Thymus (tissue), 14 donors: ENCODE measurements at places on chromosomes 13 and 19.
A peak's percentile ranks its signal among the peaks of the same experiment; 100 is the strongest.

DNA sequence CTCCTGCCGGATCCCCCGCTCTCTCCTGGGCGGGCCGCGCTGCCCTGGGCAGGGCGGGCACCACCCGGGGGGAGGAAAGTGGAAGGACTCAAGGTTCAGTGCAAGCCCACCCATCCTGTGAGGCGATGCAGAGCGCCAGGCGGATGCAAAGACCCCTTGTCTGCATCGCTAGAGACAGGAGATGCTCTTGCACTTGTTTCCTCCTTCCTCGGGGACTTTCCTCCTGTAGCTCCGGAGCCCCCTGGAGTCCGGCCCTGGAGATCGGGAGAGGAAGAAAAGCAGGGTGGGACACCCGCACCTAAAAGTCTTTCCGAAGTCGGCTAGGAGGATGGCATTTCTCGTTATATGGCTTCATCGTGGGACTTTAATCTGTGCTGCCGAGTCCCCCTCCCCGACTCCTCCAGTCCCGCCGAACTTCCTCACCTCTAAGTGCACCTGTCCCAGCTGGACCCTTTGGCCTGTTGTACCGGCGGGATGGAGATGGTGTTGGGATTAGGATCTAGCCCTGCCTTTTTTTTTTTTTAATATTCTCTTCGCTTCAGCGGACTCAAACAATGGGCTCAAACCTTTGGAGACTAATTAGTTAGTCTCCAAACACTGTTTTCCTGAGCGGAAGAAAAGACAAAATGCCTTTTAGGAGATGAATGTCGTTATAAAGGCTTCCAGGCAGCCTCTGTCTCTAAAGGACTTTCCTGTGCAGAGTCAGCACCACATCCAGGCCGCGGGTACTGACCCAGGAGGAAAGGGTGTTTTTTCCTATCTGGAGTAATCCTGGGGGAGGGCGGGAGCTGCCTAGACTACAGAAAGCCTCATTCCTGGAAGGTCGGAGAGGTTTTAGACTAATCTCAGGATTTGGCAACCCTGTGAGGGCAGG lies 725 bp downstream of the FAM124A start:
- peaks cover 77% of the 10 kb centered on the region for H3K27me3 ChIP-seq
- H3K36me3 ChIP-seq = no peaks in the 10 kb centered on the region
- peaks cover 14% of the 10 kb centered on the region for H3K4me1 ChIP-seq

DNA sequence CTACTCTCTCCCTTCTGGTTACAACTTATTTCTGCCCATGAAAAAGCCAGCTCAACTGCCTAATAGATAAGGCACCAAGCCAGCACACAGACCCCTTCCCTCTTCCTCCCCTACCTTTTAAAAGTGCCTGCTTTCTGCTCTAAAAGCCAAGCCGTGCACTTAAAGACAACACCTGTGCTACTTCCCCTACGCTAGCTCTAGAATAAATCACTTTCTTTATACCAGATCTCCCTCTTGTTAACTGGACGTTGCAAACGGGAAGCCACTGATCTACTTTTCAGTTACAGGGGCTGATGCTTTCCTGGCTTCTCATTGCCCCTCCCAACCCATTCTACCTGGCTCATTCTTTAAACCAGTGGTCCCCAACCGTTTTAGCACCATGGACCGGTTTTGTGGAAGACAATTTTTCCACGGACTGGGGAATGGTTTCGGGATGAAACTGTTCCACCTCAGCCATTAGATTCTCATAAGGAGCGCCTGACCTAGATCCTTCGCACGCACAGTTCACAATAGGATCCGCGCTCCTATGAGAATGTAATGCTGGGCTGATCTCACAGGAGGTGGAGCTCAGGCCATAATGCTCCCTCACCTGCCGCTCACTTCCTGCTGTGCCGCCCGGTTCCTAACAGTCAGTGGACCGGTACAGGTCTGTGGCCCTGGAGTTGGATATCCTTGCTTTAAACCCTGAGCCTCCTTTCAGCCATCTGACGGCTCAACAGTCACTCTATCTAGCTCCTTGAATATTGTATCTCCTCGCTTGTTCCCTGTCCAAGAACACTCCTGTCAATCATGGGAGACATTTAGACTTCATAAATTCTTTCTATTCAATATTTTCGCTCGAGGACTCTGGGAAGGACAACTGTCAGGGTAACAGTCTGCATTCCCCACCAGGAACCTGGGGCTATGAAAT lies 841 bp upstream of the ZNF223 start:
- H3K27ac ChIP-seq = no peak overlapping the region
- H3K4me3 ChIP-seq = peak overlapping the region; percentile 58
- no peaks in the 10 kb centered on the region for H3K27me3 ChIP-seq
- no peaks in the 10 kb centered on the region for H3K4me1 ChIP-seq
- no peak for DNase-seq

GRCh38 chr13:98722958-98723357 lies 29.5 kb downstream of the SLC15A1 start:
- H3K27ac ChIP-seq = no peak overlapping the region
- no peak for DNase-seq
- no peaks in the 10 kb centered on the region for H3K4me1 ChIP-seq
- H3K27me3 ChIP-seq = no peaks in the 10 kb centered on the region
- no peak overlapping the region for H3K4me3 ChIP-seq

GRCh38 chr13:30082391-30082790 lies 225.0 kb downstream of the KATNAL1 start:
- no peaks in the 10 kb centered on the region for H3K36me3 ChIP-seq
- H3K4me3 ChIP-seq = no peak overlapping the region
- H3K27ac ChIP-seq = no peak overlapping the region
- DNase-seq = no peak
- H3K4me1 ChIP-seq = no peaks in the 10 kb centered on the region

- peaks cover 58% of the 10 kb centered on the region for H3K36me3 ChIP-seq
- no peak for DNase-seq
Observed at GRCh38 chr19:19645233-19645870, 1.9 kb upstream of the GMIP start.

DNA sequence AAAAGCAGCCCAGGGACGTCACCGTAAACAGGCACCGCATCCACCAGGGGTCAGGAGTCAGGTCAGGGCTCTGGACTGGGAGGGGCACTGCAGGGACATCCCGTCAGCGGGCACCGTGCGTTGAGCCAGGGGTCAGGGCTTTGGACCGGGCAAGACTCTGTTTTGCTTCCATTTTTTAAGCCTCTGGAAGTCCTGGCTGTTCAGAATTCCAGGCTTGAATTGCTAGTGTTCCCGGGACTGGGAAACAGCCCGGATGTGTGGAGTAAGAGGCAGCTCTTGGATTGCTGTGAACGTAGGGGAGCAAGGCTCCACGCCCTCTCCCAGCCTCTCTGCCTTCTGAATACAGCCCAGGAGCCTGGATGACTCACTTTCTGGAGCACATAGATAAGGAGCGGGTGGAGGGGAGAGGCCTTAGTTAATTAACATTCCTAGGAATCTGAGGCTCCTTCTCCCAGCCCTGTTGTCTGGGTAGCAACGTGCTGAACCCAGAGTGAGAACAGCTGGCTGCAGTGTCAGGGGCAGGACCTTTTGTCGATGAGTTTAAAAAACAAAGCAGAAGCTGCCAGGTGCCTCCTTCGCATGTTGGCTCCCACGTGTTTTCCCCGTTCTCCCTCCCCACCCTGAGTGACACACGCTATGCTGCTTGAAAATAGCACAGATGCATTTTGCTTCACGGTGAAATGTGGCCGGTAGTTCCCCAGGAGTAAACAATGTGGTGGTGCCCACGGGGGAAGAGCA lies 21.9 kb downstream of the ATP11A start:
- H3K27me3 ChIP-seq = no peaks in the 10 kb centered on the region
- H3K4me1 ChIP-seq = peaks cover 11% of the 10 kb centered on the region
- H3K4me3 ChIP-seq = no peak overlapping the region
- peak overlapping the region; percentile 80 for H3K27ac ChIP-seq
- peak; percentile 76 for DNase-seq

DNA sequence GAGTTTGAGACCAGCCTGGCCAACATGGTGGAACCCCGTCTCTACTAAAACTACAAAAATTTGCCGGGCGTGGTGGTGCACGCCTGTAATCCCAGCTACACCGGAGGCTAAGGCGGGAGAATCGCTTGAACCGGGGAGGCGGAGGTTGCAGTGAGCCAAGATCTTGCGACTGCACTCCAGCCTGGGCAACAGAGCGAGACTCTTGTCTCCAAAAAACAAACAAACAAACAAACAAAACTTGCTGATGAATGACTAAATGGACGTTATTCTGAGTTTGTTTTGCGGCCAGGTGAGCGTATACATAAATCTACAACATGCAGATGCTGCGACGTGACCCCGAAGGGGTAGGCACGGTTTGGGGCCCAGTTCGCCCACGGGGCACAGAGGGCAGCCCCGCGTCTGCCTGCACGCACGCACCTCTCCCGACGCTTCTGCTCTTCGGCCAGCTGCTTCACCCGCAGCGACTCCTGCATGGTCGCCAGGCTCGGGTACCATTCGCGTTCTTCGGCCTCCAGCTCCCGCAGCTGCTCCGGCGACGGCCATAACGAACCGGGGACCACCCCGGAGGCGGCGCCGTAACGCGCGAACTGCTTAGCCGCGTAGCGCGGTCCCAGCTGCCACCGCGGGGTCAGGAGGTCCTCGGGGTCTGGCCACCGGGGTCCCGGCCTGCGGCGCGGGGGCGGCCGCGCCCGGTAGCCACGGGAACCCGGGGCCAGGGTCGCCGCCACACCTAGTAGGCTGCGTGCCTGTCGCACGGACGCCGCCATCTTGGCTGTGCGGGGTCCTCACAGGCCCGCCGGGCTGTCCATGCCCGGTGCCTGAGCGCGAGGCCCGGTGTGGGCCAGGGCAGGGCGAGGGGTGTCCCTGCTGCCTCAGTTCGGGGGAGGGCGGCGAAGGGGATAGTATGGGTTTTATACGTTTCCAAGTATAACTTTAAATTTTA lies at the start of gene GADD45GIP1:
TSS of gene GADD45GIP1 (minus strand) at position 778 of the 943 bp plus-strand sequence. CDS start at position 767, 11 bp downstream.
- H3K4me3 ChIP-seq = peak within 1 kb of the TSS; percentile 86
- DNase-seq = peak; percentile 49
- H3K4me1 ChIP-seq = peaks cover 20% of the 10 kb centered on the region
- peaks cover 29% of the 10 kb centered on the region for H3K36me3 ChIP-seq
- H3K27ac ChIP-seq = peak within 1 kb of the TSS; percentile 83

DNA sequence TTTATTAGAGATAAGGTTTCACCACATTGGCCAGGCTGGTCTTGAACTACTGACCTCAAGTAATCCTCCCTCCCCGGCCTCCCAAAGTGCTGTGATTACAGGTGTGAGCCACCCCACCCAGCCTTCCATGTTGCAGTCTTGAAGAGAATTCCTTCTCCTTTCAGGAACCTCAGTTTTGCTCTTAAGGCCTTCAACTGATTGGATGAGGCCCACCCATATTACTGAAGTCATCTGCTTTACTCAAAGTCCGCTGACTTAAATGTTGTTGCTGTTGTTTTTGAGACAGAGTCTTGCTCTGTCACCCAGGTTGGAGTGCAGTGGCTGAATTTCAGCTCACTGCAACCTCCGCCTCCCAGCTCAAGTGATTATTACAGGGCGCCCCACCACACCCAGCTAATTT lies 33.5 kb downstream of the RASL11A start:
- no peaks in the 10 kb centered on the region for H3K27me3 ChIP-seq
- no peaks in the 10 kb centered on the region for H3K4me1 ChIP-seq
- H3K36me3 ChIP-seq = no peaks in the 10 kb centered on the region
- H3K4me3 ChIP-seq = no peak overlapping the region
- DNase-seq = no peak
- no peak overlapping the region for H3K27ac ChIP-seq

DNA sequence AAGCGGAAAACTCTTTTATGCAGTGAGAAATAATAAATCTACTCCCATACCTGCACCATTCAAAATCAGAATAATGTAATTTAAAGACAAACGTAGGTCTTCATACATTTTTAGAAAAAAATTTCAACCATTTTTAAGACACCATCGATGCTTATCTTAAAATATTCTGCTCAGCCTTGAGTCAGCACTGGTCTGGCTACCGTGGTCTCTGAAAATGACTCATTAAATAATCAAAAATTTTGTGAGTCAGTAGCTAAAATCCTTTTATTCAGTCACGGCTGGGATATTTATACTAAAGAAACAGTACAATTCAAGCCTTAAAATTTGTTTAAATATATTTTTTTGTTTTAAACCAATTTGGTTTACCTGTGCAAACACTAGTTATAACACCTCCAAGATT lies 2862.8 kb upstream of the PCDH20 start:
- no peak for DNase-seq
- H3K36me3 ChIP-seq = no peaks in the 10 kb centered on the region
- H3K27ac ChIP-seq = no peak overlapping the region
- no peaks in the 10 kb centered on the region for H3K4me1 ChIP-seq

DNA sequence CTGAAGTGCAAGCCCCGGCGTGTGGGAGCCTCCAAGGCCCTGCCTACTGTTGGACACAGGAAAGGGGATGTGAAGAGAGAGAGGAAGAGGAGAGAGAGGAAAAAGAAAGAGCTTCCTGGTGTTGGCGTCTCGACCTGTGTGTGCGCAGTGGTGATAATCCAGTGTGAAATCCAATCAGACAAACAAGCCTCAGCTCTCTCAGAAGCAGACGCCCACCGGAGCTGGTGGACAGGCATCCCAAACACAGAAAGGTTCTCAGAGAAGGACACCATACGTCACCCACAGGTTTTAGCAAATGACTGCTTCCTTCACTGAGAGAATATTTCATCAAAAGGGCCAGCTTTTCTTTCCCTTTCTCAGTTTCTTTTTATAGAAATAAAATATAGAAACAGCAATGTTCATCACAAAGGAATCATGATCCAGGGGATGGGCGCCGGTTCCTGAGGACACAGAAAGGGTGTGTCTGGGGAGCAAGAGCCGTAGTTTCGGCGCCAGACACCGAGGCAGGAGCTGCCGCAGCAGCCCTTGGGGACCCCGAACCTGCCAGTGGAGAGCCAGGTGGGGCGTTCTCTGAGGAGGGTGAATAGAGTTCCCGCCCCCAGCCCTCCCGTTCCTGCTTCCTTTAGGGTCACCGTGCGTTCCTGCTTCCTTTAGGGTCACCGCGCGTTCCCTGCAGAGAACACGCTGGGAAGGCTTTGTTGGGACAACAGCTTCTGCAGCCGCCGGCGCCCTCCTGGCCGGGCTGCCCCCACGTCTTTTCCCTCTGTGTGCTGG lies 145.8 kb upstream of the SOX1 start:
- H3K36me3 ChIP-seq = no peaks in the 10 kb centered on the region
- no peak overlapping the region for H3K27ac ChIP-seq
- DNase-seq = no peak
- no peak overlapping the region for H3K4me3 ChIP-seq
- no peaks in the 10 kb centered on the region for H3K27me3 ChIP-seq
- no peaks in the 10 kb centered on the region for H3K4me1 ChIP-seq

- no peaks in the 10 kb centered on the region for H3K27me3 ChIP-seq
- no peak overlapping the region for H3K27ac ChIP-seq
- no peaks in the 10 kb centered on the region for H3K4me1 ChIP-seq
- no peak for DNase-seq
Observed at GRCh38 chr13:112616586-112617362, 28.8 kb upstream of the TUBGCP3 start.
